ENCODE measurements at places on chromosomes 1 and 21. TPM values are rescaled to one million over a fixed set of nuclear protein-coding genes. Genes with fewer than 3 reads are reported as not detected.

- no peak for DNase-seq
These were observed 445.4 kb upstream of the NFIA start for GRCh38 chr1:60636946-60637345.

GRCh38 chr1:192580351-192580962, 4.9 kb downstream of the RGS1 start:
- no peak for DNase-seq

DNA sequence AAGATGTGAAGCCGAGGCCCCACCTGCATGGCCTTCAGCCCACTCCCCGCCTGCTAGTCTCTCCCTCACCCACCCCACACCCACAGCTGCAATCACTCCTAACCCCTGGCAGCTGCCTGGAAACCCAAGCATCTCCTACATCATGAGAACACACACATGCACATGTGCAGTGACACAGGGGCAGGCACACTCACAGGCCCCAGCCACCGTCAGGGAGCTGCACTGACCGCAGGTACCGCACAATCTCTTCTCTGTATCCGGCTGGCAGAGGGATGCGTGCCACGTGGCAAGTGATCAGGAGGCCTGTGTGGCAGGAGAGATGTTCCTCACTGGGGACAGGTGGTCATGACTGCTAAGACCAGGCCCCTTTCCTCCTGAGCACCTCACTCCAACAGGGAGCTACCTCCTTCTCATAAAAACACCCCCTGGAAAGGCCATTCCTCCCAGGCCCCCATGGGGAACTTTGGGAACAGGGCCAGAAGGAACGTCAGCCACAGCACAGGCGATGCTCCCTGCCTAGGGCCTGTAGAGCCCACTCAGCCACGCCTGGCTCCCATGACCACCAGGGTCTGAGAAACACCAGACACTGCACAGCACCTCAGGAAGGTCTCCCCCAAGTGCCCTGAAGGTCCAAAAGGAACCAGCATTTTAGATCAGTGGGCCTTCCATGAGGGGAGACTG, 6.0 kb downstream of the LSS start:
- DNase-seq: no peak

GRCh38 chr1:216212826-216213225, 210.4 kb downstream of the USH2A start:
- no peak for DNase-seq

DNA sequence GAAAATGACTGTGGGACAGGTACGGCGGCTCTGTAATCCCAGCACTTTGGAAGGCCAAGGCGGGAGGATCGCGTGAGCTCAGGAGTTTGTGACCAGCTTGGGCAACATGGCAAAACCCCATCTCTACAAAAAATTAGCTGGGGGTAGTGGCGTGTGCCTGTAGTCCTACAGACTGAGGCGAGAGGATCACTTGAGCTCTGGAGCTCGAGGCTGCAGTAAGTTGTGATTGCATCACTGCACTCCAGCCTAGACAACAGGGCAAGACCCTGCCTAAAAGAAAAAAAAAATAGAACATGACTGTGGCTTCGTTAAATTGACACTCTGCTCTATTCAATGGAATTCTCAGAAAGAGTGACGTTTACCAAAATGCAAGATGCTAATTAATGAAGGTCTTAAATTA, 3.9 kb upstream of the DBT start:
- no peak for DNase-seq

DNA sequence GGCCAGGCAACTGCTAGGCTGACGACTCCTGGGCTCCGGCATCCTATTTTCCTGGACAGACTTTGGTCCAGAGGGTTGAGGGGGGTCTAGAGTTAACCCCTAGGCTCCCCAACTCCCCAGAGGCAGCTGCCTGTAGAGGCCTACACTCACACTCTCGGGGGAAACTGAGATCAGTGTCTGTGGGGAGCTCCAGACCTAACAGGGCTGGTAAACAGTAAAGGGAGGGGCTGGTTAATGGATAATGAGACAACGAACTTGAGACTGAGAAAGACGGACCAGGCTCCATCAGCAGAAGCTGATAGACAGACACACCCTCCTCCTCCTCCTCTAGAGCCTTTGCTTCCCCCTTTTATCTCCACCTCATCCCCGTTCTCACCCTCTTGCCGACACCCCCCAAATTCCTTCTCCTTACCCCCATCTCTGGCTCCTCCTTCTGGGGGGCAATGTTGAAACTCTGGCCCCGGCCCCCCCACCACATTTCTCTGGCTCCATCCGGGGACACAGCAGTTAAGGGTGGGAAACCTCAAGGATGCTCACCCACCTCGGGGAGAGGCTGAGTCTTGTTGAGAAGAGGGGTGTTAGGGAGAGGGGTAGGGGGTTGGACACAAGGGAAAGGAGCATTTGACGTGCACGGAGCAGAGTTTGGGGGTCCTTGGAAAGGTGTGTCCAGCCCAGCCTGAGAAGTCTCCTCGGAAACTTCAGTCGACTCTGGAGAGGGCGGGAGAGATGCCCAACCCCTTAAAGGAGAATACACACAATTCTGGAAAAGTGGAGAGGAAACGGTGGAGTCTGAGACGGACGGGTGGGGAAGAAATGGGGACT, at the start of gene MTMR11:
Gene MTMR11 (minus strand): TSS at position 710 of the 822 bp plus-strand sequence. CDS start 232 bp downstream, at position 478.
- no peak for DNase-seq

GRCh38 chr1:25111706-25112105, 120.6 kb downstream of the SYF2 start:
- DNase-seq: no peak

- DNase-seq: no peak
These were observed 26.0 kb upstream of the RSPO1 start for GRCh38 chr1:37660664-37661063.

- DNase-seq: no peak
These were observed 1.2 kb upstream of the PIK3C2B start for GRCh38 chr1:204495777-204496176.

- no peak for DNase-seq
These were observed 45.9 kb upstream of the SAMD13 start for GRCh38 chr1:84255582-84255981.

GRCh38 chr1:244552336-244552735, 91.3 kb downstream of the CATSPERE start:
- DNase-seq: no peak

- no peak for DNase-seq
These were observed 19.7 kb downstream of the ACBD6 start for GRCh38 chr1:180482425-180483275.

- no peak for DNase-seq
These were observed 32.7 kb upstream of the ZBTB40 start for GRCh38 chr1:22418933-22419382.

The USH2A gene
- total RNA-seq: 0.37 TPM

The GRIK1 gene
- total RNA-seq: not detected

The SLC16A4 gene
- total RNA-seq: 0.30 TPM

The SPRR5 gene
- not detected for total RNA-seq
